BE2C (cell line): ENCODE measurements at places on chromosomes 11 and 22.

- peak; percentile 10 for DNase-seq
These were observed 565.1 kb upstream of the CCDC179 start for GRCh38 chr11:23425381-23425780.

- DNase-seq = peak; percentile 89
These were observed 88.6 kb upstream of the CRYBB3 start for GRCh38 chr22:25110846-25111578.

GRCh38 chr11:62444236-62444833 lies 25.5 kb downstream of the SCGB1A1 start:
- peak; percentile 62 for DNase-seq

DNA sequence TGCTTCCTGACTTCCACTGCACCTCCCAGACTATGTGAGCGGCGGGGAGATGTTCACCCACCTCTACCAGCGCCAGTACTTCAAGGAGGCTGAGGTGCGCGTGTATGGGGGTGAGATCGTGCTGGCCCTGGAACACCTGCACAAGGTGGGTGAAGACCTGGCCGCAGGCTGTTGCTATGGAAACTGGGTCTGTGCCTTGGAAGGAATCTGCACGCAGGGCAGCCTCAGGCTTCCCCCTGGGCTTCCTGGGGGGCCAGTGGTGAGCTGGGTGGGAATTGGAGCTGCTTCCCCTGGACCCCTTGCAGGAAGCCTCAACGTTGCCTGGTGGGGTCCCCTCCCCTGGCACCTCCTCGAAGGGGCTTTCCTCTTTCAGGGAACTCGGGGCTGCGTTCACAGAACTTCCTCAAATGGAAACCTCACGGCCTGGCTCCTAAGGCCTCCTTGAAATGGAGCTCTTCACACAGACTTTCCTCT lies 1.5 kb downstream of the RPS6KA4 start:
- no peak for DNase-seq

DNA sequence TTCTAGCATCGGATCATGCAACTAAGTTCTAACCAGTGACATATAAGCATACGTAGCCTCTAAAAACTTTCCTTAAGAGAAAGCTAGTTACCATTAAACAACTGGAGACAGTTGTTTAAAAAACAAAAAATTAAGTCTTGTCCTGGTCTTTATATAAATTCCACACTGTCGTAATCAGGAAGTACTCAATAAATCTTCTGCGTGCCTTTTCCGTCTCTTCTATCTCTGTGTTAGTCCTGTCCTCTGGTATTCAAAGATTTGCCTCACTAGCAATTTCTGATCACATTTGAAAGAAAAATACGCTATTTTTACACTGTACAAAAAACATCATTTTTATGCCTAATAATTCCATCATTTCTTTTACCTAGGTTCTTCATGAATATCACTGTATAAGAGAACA lies 10.0 kb upstream of the SLC25A17 start:
- no peak for DNase-seq

GRCh38 chr22:26464312-26464711 lies 19.3 kb downstream of the HPS4 start:
- DNase-seq = no peak

GRCh38 chr11:10526974-10527918 lies 13.7 kb downstream of the RNF141 start:
- no peak for DNase-seq

DNA sequence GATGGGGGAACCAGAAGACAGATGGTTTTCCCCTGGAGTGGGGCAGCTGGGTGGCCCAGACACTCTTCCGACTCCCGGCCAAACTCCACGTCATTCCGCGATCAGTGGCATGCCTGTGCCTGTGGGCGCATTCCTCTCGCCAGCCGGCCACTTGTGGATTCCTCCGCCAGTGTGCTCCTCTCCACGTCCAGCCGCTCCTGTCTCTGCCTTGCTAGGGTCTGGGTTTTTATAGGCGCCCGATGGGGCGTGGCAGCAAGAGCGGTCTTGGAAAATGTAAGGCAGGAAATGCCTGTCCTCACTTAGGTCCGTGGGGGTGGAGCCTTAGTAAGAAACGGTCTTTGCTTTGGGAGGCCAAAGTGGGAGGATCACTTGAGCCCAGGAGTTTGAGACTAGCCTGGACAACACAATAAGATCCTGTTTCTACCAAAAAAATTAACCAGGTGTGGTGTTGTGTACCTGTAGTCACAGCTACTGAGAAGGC lies 81.6 kb upstream of the SEPTIN5 start:
- no peak for DNase-seq
